ENCODE measurements at places on chromosomes 12 and 14.

GRCh38 chr14:19878029-19878642, 3.2 kb downstream of the OR4K2 start:
- DNase-seq: no peak

GRCh38 chr12:12960639-12961209, 8.8 kb upstream of the GPRC5D start:
- DNase-seq: no peak

GRCh38 chr14:80491131-80491530, 279.8 kb upstream of the DIO2 start:
- DNase-seq: peak; percentile 59

GRCh38 chr14:65261946-65262345, 150.6 kb upstream of the FUT8 start:
- no peak for DNase-seq

GRCh38 chr12:54701940-54702592, 53.9 kb upstream of the DCD start:
- DNase-seq: peak; percentile 30

DNA sequence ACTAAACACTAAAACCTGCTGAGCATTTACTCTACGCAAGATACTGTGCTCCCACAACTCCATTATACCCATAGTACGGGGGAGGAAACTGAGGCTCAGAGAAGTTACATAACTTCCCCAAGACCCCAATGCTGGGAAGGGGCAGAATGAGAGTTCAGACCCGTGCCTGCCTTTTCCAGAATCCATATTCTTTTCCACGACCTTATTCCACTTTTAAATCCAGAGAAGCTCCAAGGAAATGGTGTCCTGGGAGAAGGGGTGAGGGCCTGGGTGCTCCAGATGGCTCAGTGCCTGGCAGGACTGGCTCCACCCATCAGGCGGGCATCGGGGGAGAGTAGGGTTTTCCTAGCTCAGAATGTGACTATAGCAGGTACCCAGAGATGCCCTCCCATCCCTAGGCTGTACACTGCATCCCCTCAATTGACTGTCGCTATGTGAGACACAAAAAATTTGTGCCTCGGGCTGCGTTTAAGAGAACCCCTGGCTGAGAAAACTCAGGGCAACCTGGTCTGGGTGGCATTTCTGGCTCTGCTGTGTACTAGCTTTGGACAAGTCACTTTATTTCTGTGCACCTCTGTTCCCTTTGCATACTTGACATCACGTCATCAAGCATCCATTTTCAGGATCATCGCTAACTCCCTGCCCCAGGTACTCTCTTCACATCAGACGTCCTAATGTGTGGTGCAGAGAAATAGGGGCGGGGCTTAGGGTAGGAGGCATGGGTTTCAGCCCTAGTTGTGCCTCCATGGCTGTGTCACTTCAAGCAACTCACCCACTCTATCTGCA, 11.6 kb upstream of the IQSEC3 start:
- DNase-seq: no peak

DNA sequence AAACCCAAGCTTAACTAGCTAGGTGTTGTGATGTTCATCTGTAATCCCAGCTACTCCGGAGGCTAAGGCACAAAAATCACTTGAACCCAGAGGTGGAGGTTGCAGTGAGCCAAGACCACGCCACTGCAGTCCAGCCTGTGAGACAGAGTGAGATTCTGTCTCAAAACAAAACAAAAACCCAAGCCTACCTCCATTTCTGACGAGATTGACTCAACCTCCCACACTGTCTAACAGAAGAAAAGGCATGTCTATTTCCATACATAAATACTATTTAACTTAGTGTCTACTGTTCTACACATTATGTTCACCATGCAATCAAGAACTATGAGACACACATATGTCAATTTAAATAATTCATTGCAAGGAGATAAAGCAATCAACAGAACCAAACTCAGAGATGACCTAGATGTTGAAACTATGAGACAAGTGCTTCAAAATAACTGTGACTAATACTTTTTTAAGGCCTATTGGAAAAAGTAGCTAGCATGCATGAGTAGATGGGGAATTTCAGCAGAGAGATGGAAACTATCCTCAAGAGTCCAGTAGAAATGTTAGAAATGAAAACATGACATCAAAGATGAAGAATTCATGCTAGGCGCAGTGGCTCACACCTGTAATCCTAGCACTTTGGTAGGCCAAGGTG, 75.9 kb upstream of the DHRS4 start:
- no peak for DNase-seq

DNA sequence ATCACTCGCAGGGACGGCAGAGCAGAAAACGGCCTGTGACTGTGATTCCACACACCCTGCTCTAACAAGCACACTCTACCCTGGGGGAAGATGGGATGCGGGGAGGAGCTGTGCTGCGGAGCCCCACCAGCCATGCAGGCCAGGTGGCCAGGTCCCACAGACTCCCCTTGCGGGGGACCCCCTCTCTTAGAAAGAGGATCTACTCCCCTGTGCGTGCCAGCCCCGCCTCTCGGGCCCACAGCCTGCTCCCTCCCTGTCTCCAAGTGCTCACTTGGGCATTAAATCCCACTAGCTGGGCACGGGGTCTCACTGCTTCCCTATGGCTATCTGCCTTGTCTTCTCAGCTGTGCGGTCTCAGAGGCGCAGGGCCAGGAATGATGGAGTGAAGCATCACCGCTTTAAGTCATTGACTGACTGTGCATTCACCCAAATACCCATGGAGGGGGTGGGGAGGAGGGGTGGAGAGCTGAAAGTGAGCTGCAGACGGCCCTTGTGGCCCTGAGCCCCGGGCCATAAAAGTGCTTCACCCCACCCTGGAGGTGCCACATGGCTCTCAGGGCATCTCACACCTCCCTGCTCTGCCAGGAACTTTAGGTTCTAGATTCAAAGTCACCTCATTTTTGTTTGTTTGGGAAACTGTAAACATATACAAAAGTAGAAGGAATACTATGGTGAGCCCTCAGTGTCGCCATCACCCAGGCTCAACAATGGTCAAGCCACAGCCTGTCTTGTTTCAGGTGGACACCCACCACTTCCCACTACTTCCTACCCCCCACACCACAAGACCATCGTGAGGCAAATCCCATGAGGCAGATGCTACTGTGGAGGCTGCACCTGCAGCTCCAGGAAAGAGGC, 9.4 kb downstream of the STX2 start:
- DNase-seq: no peak

DNA sequence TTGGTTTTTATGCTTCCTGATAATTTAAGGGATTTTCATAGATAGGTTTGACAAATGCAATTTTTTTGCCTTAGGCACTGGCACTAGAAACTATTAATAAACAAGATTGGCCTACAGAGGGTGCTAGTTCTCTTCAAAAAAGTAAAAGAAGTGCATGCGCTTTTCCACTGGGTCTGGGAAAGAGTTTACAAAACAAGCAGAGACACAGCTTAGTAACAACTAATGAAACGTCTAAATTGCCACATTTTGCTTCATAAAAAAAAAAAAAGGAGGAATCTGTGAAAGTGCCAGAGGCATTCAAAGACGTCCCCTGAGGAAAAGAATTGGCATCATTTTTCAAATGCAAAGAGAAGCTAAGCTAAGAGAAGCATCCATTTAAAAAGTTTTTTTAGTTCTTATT, 58.3 kb upstream of the EEA1 start:
- DNase-seq: peak; percentile 75

DNA sequence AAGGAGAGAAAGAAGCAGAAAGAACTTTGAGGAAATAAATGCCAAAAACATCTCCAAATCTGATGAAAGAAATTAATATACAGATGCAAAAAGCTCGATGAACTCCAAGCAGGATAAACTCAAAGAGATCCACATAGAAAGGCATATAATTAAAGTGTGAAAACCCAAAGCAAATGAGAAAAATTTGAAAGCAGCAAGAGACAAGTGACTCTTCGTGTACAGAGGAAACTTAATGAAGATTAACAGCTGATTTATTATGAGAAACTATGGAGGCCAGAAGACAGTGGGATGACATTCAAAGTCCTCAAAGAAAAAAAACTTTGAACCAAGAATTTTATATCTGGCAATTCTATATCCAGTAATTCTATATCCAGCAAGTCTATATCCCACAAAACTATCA, 163.0 kb upstream of the TMCC3 start:
- DNase-seq: no peak

DNA sequence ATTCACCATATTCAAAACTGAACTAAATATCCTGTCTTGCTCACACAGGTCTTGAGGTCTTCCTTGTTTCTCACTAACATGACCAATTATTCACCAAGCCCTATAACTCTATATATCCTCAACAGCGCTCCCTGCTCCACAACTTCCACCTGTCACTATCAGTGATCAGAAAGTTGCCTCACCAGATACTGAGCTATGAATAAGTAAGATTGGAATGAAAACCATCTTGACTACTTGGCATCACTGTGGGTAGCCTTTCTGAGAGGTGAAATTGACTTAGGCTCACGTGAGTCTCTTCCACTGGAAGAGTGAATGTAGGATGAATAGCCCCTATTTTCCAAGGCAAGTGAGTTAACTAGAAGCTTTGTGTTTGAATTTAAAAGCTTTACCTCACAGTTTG, 167.1 kb downstream of the PIK3C2G start:
- no peak for DNase-seq

- DNase-seq: no peak
These were observed 10.9 kb upstream of the SYCP3 start for GRCh38 chr12:101750152-101750551.

- DNase-seq: peak; percentile 28
These were observed 1.1 kb upstream of the CYP46A1 start for GRCh38 chr14:99682809-99683618.

GRCh38 chr14:105204206-105204930, 23.3 kb upstream of the NUDT14 start:
- peak; percentile 5 for DNase-seq

DNA sequence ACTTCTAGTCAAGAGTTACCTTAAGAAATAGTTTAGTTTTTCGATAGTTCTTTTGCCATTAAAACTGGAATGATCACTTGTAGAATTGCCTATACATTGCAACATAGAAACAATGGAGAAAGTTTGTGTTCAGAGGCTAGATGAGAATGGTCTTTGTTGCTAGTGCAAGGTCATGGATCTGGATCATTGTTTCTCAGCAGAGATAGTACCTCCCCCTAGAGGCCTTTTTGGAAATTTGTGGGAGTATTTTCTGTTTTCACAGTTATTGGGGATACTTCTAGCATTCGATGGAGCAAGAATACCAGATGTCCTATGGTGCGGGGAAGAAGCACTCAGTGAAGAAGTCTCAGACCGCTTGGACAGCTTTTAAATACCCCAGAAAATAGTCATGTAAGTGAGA, 138.8 kb upstream of the HMGA2 start:
- peak; percentile 44 for DNase-seq

- DNase-seq: no peak
These were observed 417.5 kb upstream of the ATP2B1 start for GRCh38 chr12:90126125-90126524.

- no peak for DNase-seq
These were observed 10.1 kb downstream of the MIA2 start for GRCh38 chr14:39243831-39244230.

- no peak for DNase-seq
These were observed 114.1 kb upstream of the EVL start for GRCh38 chr14:99951085-99951484.

GRCh38 chr12:28032811-28033537, 60.4 kb upstream of the PTHLH start:
- no peak for DNase-seq

- no peak for DNase-seq
These were observed 96.1 kb downstream of the RBM19 start for GRCh38 chr12:113870035-113870434.

DNA sequence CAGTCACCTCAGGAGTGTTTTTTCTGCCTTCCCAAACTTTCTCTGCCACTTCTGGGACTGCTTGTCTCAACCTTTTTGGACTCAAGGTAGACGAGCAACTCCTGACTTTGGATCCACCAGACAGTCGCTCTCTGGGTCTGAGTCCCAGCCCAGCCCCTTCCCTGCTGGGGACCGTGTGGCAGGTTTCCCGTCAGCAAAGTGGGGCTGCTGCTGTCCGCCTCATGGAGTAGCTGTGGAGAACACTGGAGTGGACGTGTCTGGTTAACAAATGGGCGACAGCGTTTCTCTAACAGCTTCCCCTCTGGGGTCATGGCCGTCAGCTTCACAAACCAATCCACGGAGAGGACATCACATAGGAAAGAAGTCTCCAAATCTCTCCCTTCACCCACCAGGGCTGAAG, 54.8 kb downstream of the KCTD10 start:
- no peak for DNase-seq

DNA sequence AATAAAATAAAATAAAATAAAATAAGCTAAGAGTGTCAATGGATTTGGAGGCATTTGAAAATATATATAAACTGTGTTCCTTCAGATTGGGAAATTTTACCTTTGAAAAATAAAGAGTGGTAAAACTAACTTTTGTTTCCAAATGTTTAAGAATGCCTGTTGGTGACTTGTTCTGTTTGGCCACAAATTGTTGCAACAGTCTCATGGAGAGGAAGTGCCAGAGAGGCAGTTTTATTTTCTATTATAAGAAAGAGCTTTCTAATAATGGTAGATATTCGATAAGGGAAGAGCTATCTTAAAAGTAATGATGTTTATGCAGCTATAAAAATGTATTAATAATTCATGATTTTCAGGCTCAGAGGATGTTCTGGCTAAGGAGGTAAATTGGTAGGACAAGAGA, 68.8 kb upstream of the MDGA2 start:
- DNase-seq: no peak

- DNase-seq: no peak
These were observed 10.1 kb upstream of the GALNT8 start for GRCh38 chr12:4710113-4710512.

DNA sequence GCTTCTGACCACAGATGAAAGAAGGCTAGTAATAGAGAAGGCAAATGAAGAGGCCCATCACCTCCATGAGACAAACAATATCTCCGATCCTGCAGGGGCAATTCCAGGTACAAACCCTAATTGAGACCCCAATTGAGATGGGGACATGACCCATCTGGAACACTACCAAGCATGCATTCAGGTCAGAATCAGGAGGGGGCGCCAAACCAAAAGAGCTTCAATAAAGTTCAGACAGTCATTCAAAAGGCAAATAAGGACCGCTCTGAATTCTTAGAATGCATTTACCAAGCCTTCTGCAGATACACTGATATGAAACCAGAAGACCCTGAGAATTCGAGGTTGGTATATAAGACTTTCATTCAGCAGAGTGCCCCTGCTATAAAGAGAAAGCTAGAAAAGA, 10.2 kb upstream of the EDDM3B start:
- no peak for DNase-seq

GRCh38 chr12:24328261-24328660, 378.8 kb upstream of the SOX5 start:
- no peak for DNase-seq

DNA sequence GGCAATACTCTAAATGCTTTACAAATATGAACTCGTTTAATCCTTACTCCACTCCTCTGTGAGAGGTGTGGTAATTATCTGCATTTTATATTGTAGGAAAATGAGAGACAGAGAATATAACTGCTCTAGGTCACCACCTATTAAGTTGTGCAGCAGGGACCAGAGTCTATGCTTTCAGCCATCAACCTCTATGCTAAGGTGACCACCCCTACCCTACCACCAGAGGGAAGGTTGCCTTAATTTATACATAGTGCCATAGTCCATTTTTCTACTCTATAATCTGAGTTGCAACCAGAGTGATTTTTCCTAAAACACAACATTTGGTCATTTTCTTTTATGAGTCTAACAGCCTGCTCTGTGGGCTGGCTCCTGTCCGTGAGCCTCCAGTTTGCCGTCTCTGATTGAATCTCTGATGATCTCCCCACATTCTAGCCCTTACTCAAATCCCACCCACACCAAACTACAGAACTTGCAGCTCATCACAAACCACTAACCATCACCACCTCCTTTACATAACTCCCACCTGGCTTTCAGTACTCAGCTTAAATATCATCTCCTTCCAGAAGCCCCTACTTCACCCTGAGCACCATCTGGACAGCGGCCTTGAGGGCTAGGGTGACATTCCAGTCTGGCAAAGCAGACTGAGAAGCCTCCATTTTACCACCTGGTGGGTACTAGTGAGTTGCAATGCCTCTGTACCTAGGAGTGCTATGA, 126.6 kb downstream of the PPM1H start:
- no peak for DNase-seq
